ENCODE measurements at places on chromosomes 2 and 18.

- DNase-seq: no peak
Measured at GRCh38 chr18:21341141-21341540, 99.1 kb downstream of the GREB1L start.

- DNase-seq: no peak
Measured at GRCh38 chr18:61133783-61134182, 199.4 kb upstream of the CDH20 start.

GRCh38 chr2:6916224-6916623, 988 bp upstream of the RNF144A start:
- no peak for DNase-seq

DNA sequence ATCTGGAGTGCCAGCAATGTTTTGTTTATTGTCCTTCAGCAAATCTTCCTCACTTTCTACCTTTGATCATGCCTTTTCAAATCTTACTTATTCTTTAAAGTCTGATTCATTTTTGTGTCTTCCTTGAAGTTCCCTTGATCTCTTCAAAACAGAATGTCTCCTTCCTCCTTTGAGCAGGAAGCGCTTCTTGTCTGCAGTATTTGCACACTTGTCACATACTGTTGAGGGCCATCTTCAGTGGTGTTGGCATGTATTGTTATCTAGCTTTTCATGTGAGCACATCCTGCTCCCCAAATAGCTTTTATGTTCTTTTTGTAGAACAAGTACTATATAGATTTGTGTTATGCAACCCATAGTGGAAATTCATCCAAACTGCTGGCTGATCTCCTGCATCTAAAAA, 5.9 kb upstream of the CERS6 start:
- DNase-seq: no peak

GRCh38 chr2:9165625-9166024, 41.0 kb upstream of the ASAP2 start:
- no peak for DNase-seq

- DNase-seq: no peak
Measured at GRCh38 chr18:39039813-39040212, 1474.2 kb upstream of the CELF4 start.

DNA sequence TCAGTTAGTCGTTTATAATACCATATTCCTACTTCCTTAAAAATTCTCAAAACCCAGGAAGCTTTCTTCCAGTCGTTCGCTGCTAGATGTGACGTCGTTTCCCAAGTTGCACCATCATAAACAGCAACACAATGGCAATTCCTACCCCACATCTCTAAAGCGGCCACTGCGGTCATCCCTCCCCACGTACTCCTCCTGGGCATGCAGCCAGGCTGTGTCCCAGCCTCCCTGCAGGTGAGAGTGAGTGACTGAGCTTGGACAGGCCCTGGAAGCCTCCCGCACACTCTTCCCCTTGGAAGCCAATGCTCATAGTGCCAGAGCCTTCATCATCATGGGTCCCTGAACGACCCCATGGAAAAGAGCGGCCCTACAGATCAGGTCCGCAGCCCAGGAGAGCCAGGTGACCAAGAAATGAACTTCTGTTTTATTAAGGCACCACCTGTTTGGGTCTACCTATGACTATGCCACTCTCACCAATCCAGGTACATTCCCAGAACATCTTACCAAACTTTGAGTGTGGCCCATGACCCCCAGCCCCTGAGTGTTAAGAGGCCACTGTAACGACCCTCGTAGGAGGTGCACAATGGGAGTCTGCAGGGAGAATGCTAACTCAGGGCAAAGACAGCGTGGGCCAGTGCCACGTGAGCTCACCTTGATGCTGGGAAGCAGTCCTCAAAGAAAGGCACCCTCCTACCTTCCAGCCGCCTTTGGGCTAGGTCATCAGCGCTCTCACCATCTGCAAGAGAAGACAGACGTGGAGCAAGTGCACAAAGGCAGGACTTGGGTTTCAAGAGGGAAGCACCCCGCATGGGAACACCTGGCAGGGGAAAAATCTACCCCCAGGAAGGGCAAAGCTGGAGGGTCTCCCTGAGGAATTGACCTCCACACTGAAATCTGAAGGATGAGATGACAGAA, 74.7 kb upstream of the RAB6C start:
- DNase-seq: no peak

DNA sequence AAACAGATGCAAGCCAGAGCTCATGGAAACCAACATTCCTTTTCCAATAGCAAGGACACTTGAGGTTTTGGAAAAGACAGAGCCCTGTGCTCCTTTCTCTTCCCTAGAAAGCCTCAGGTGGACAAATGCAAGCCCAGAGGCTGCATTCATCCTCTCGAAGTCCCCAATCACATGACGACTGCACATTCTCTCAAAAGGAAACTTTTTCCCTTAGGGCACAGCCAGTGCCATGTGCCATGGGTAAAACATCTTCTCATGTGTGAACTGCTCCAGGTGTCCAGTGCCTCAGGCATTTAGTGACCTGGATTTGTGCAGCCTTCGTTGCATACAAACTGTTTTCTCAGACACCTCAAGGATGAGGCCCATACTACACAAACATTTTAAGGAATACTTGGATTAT, 140.7 kb downstream of the LAMA1 start:
- no peak for DNase-seq
